ENCODE measurements at places on chromosomes 11 and 22. TPM values are rescaled to one million over a fixed set of nuclear protein-coding genes. Genes with fewer than 3 reads are reported as not detected.

Gene FIBIN
- 1.8 TPM for total RNA-seq

Gene MS4A1
- not detected for total RNA-seq

Gene VSIG2
- not detected for total RNA-seq

Gene JAML
- not detected for total RNA-seq

Gene SLC37A4
- 38.7 TPM for total RNA-seq

Gene OR9G1
- total RNA-seq = not detected

Gene DCPS
- total RNA-seq = 16.5 TPM

Gene RFPL1
- not detected for total RNA-seq

DNA sequence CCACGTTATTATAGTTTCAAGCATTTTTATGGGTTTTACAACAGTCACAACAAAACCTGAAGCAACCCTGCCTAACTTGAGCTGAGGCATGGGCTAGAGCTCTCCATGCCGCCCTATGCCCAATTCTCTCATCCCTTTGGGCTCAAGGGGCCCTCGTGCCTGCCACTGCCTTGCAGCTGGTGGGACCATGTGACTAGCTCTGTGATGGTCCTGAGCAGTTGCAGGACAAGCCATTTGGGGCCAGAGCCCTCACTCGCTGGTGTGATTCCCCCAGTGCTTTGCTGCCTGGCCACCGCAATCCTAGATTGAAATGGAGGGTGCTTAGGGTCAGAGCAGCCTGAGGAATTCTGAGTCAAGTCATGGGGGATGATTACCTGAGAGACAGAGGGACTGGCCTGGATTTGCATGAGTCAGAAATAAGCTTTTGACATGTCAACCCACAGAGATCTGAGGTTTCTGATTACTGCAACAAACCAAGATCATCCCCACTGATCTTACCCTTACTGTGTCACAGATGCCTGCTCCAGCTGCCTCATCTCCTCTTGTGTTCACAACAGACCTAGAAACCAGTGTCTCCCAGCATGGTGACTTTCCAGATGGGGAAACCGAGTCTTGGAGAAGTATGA, 323.7 kb downstream of the BRD1 start:
- H3K4me1 ChIP-seq = no peaks in the 10 kb centered on the region
- no peak for DNase-seq
- H3K4me3 ChIP-seq = no peak overlapping the region
- no peaks in the 10 kb centered on the region for H3K27me3 ChIP-seq

DNA sequence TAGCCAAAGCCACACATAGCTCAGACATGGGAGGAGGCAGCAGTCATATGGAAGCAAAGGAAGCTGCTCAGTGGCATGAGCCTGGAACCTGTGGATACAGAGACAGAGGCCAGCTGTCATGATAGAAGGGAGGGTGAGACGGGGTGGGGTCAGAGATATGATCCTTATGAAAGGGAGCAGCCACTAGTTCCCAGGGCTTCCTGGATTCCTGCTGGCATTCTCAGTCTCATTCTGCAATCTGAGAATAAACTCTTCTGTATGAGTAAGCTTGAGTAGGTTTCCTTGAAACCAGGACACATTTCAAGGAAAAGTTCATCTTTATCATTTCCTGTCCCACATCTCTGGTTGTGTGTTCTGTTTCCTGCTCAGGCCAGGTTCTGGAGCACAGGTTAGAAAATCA, 220.2 kb upstream of the SNX19 start:
- no peak overlapping the region for H3K27ac ChIP-seq
- H3K36me3 ChIP-seq = no peaks in the 10 kb centered on the region
- no peaks in the 10 kb centered on the region for H3K27me3 ChIP-seq
- DNase-seq = no peak

DNA sequence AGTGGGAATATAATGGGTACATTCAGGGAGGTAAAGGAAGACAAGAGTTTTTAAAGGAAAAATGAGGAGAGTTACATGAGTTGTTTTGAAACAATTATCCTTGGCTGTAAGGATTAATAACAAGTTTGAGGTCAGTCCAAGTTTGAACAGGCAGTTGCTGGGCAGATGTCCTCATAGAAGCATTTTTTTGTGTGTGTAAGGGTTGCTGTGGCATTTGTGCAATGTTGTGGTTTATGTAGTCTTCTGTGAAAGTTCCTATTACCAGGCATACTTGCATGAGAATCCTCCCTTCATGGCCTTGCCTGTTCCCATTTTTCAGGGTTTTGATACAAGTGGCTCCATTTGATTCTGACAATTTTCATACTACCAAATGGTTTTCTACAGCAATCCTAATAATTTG, 400.2 kb downstream of the KCNA4 start:
- H3K27ac ChIP-seq = no peak overlapping the region
- no peak for DNase-seq
- H3K27me3 ChIP-seq = no peaks in the 10 kb centered on the region

- H3K27me3 ChIP-seq = peaks cover 100% of the 10 kb centered on the region
- DNase-seq = no peak
- no peak overlapping the region for H3K27ac ChIP-seq
Observed at GRCh38 chr11:31800398-31801265, 10.5 kb downstream of the PAX6 start.

- no peaks in the 10 kb centered on the region for H3K4me1 ChIP-seq
- no peak overlapping the region for H3K27ac ChIP-seq
- no peak for DNase-seq
- no peaks in the 10 kb centered on the region for H3K36me3 ChIP-seq
Observed at GRCh38 chr11:22234743-22235142, 41.9 kb downstream of the ANO5 start.

DNA sequence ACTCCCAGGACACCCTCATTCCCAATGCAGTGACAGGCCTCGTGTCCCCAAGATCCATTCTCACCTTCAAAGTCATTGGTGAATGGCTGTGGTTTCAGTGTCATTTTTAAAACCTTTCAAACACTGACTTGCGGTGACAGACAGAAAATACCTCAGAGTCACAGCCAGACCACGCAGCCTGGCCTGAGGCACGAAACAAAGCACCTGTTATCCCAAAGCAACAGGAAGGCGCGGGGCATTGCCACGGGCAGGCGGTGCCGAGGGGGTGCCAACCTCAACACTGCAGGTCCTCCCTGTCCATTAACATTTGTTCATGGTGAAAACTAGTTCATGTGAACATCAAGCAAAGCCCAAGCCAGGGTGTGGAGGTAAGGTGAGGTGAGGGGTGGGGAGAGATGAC, 38.2 kb downstream of the RPUSD4 start:
- no peaks in the 10 kb centered on the region for H3K4me1 ChIP-seq
- no peak overlapping the region for H3K4me3 ChIP-seq
- no peak for DNase-seq
- H3K27ac ChIP-seq = no peak overlapping the region
- H3K36me3 ChIP-seq = no peaks in the 10 kb centered on the region

GRCh38 chr11:45094958-45095690, 51.3 kb upstream of the PRDM11 start:
- H3K4me1 ChIP-seq = peaks cover 4% of the 10 kb centered on the region
- H3K4me3 ChIP-seq = no peak overlapping the region
- no peaks in the 10 kb centered on the region for H3K27me3 ChIP-seq
- no peak for DNase-seq
- H3K27ac ChIP-seq = no peak overlapping the region
- H3K36me3 ChIP-seq = no peaks in the 10 kb centered on the region

GRCh38 chr11:36092314-36093030, 148.6 kb downstream of the LDLRAD3 start:
- peaks cover 17% of the 10 kb centered on the region for H3K4me1 ChIP-seq
- H3K36me3 ChIP-seq = no peaks in the 10 kb centered on the region
- no peak overlapping the region for H3K27ac ChIP-seq
- H3K27me3 ChIP-seq = no peaks in the 10 kb centered on the region

DNA sequence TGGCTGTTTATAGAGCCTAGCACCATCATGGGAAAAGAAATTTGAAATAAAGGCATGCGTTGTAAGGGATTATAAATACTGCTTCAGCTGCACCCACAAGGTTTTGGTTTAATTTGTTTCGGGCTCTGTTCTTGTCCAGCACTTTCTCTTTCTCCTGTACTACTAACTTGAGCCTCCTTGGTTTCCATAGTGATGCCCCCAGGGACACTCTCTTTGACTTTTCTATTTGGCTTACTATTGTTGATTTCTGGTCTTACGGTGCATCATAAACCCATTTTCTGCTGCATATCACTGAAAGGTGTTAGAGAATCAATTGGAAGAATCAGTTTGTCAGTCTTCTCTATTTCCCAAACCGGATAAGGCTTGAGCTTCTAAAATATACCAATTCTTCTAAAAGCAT, 1674.3 kb upstream of the RAG2 start:
- H3K27ac ChIP-seq = no peak overlapping the region
- H3K27me3 ChIP-seq = no peaks in the 10 kb centered on the region
- no peaks in the 10 kb centered on the region for H3K4me1 ChIP-seq
- H3K36me3 ChIP-seq = no peaks in the 10 kb centered on the region

DNA sequence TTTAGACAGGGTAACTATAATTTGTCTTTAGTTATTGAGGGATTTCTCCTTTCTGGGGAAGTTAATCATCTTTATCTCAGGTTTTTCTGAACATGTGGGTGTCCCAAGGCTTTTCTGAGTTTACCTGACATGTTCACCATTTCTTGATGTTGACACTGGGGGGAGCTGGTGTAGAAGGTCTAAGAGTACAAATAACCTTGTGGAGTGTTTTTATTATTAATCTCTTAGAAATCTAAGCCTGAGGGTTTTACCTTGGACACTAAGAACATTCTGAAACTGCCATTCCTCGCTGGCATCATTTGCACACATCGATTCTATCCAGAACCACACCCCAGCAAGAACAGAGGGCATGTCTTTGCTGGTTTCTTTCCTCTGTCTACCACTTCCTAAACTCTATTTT, 15.6 kb upstream of the C11orf91 start:
- H3K4me3 ChIP-seq = no peak overlapping the region
- H3K27ac ChIP-seq = no peak overlapping the region
- no peaks in the 10 kb centered on the region for H3K27me3 ChIP-seq
- peaks cover 7% of the 10 kb centered on the region for H3K36me3 ChIP-seq

DNA sequence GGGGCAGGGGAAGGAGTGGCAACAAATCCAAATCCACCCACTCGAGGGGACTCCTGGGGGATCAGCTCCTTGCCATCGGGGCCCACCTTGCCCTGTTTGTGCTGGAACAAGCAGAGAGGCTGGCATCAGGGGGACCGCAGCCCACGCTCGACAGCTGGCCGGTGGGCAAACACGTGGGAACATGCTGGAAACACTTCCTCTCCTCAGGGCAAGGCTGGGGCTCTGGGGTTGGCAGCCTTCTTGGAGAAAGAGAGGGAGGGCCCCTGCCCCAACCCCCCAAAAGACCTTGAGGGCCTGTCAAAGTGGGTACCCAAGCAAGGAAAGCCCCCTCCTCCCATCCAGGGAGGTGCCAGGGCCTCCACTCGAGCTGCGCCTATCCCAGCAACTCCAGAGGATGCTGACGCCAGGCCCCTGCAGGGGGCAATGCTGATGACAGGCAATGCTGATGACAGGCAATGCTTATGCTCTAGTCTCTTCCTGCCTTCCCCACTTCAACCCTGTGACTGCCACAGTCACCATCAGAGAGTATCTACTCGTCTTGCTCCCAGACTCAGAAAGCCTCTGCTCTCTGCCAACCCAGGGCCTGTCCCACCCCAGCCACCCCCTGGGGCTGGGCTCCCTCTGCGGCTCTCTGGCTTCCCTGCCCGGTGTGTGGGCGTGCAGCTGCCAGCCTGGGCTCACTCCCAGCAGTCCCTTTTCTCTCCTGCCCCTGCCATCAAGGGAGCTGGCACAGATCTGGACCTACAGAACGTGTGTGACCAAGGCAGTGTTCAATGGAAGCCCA, 6.0 kb downstream of the ESS2 start:
- H3K27me3 ChIP-seq = no peaks in the 10 kb centered on the region
- DNase-seq = no peak
- no peak overlapping the region for H3K4me3 ChIP-seq
- peaks cover 1% of the 10 kb centered on the region for H3K4me1 ChIP-seq

- no peak overlapping the region for H3K4me3 ChIP-seq
- no peak overlapping the region for H3K27ac ChIP-seq
- H3K27me3 ChIP-seq = no peaks in the 10 kb centered on the region
- no peaks in the 10 kb centered on the region for H3K4me1 ChIP-seq
- DNase-seq = no peak
- peaks cover under 1% of the 10 kb centered on the region for H3K36me3 ChIP-seq
Observed at GRCh38 chr22:50229370-50229769, 15.5 kb downstream of the TUBGCP6 start.

- H3K4me1 ChIP-seq = no peaks in the 10 kb centered on the region
- no peaks in the 10 kb centered on the region for H3K36me3 ChIP-seq
- no peaks in the 10 kb centered on the region for H3K27me3 ChIP-seq
- H3K27ac ChIP-seq = peak overlapping the region; percentile 46
- DNase-seq = no peak
- H3K4me3 ChIP-seq = no peak overlapping the region
Observed at GRCh38 chr11:129417458-129417857, 41.8 kb downstream of the BARX2 start.

- H3K4me1 ChIP-seq = peaks cover 31% of the 10 kb centered on the region
- no peak for DNase-seq
- no peaks in the 10 kb centered on the region for H3K36me3 ChIP-seq
- H3K27ac ChIP-seq = peak overlapping the region; percentile 47
- no peaks in the 10 kb centered on the region for H3K27me3 ChIP-seq
Observed at GRCh38 chr11:12434325-12434654, 56.9 kb downstream of the PARVA start.

DNA sequence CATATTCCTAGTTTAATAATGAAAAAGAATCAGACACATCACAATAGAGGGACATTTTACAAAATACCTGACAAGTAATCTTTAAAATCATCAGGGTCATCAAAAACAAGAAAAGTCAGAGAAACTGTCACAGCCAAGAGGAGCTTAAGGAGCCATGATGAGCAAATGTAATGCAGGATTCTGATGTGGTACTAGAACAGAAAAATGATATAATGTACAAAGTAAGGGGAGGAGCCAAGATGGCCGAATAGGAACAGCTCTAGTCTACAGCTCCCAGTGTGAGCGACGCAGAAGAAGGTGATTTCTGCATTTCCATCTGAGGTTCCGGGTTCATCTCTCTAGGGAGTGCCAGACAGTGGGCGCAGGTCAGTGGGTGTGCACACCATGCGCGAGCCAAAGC, 198.0 kb upstream of the FAT3 start:
- no peak overlapping the region for H3K4me3 ChIP-seq
- H3K4me1 ChIP-seq = no peaks in the 10 kb centered on the region
- no peak overlapping the region for H3K27ac ChIP-seq
- no peaks in the 10 kb centered on the region for H3K27me3 ChIP-seq
- DNase-seq = no peak

DNA sequence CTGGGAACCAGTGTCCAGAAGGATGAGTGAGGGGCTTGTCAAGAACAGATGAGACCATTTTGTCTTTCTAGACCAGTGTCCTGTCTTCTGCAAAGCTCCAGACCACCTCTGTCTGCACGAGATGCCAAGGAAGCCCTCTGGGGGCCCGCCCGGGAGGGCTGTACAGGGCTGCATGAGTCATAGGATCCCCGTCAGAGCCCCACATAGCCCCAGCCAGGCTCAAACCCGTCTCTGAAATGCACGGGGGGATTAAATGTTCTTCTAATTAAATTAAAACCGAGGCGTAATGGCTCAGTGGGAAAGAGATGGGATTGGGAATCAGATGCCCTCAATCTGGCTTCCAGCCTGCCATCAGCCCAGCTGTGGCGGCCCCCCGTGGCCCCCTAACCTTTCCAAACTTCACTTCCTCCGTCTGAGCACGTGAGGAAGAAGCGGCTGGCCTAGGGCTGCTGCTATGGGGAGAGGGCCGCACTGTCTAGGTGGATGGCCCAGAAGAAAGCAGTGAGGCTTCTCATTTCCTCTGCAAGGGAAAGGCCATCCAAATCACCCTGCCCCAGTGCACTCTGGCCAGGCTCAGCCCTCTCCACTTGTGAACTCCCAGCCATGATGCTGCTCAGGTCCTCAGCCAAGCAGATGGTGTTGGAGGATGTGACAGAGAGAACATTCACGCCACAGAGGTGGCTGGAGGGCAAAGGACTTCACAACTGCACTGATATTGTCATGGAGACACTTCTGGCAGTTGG, 32.8 kb downstream of the KCNQ1OT1 start:
- no peak overlapping the region for H3K27ac ChIP-seq
- H3K4me1 ChIP-seq = peaks cover 10% of the 10 kb centered on the region
